B cell (primary cell): ENCODE measurements at places on chromosomes 2 and 18. TPM values are rescaled to one million over a fixed set of nuclear protein-coding genes. Genes with fewer than 3 reads are reported as not detected.

DNA sequence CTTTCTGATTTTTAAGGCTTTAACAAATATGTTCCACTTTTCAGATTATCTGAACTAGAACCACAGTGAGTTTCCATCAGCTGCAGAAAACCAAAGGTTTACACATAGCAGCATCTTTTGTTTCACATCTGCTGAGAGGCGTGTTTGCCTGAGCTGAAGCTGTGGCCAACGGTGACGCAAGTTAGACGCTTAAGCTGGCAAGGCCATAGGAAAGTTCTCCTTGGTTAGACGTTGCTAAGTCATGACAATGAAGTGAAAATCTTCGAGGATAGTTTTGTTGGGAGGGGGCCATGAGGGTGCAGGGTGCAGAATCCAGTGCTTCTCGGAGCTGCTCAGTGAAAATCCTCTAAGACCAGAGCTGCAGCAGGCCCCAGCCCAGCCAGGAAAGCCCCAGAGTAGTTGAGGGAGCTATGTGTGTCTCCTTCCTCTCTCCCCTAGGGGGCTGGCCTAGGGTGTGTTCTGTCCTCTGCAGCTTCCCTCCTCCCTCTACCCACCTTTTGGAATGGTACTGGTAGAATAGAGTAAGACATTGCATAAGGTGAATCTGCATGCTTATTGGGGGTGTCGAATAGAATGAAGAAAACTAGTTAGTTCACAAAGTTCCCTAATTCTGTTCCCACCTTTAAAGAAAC lies 105.4 kb downstream of the FHOD3 start:
- DNase-seq: no peak

DNA sequence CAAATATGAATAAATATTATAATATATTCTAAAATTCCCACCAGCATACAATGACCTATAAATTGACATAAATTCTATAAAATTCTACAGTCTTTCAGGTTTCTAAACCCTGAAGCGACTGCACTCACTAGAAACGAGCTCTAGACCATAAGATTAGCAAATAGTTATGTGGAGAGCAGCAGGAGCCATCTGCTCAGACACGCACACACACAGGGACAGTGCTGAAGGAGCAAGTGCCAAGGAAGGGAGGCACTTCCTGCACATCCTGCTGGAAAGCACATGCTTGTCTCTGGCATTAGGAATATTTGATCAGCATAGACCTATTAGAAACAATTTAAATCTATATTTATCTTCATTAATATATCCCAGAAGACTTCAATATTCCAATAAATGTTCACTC lies 713.9 kb upstream of the CDH2 start:
- no peak for DNase-seq

DNA sequence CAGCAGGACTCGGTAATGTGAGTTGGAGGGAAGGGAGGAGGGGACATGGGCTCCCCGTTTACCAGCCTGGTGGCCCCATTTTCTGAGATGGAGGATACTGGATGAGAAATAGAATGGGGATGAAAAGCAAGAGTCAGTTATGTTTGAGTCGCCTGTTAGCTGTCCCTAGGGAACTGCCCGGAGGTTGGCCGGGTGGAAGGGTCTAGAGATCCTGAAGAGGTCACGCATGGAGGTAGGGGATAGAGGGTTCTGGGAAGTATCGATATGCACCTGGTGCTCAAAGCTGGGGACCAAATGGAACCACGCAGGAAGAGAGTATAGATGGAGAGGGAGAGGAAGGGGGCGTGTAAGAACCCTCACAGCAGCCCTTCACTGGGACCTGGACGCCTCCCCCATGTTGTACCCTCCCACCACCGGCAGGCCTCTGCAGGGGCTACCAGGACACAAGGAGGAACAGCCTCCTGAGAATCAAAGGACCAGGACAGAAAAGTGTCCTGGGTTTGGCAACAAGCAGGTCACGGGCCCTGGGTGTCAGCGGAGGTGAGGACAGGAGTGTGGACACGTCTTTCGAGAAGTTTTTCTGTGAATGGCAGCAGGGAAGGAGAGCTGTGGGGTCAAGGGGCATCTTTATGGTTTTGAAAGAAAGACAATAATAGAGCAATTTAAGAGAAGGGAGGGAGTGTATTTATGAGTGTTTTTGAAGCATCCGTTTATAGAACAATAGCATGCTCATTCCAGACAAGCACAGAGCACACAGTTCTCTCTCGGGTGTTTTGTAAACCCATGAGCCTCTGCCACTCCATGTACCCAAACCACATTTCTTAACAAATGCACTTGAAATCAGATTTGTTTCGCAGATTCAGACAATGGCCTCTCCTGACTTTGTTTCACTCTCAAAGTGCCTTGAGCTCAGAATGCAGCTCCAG lies 132.2 kb downstream of the SMAD7 start:
- no peak for DNase-seq

GRCh38 chr2:62267696-62268095 lies 71.8 kb downstream of the B3GNT2 start:
- DNase-seq: no peak

DNA sequence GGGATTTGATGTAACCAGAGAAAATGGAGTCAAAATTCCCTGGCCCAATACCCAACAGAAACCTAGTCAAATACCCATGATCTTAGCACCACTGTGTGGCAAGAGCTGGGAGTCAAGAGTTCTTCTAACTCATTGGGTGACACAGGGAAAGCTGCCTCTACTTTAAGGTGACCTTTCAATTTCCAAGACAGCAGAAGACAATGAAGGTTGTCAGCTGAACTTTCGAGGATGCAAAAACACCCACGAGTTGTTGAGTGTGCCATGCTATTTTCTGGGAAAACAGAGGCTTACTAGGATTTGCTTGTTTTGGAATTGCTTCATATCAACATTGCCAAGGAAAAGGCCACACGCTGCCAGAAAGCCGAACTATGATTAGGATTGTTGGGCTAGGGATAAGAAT lies 61.6 kb upstream of the CYRIA start:
- no peak for DNase-seq

DNA sequence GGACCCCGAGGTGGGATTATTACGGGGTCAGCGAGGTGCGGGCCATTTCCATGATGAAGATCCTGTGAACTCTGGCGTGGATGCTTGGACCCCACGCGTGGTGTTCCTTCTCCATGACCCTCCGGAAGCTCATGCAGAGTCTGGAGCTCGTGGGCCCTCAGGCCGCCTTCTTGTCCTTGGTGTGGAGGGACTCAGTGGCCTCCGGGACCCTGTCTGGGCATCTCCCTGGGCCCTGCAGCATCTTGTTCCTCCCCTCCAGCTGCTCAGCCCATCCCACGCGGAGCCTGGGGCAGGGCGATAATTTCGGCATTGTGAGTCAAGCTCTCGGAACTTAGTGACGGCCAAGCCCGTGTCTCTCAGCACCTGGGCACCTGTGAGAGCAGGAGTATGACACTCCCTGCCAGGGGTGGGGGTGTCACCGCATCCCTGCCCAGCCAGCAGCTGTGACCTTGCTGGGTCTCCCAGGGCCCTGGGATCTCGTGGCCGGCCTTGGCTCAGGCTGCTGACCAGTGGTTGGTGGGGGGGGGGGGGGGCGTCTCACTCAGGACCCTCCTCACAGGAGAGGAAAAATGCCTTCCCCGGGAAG lies 24.6 kb downstream of the RTP5 start:
- no peak for DNase-seq

DNA sequence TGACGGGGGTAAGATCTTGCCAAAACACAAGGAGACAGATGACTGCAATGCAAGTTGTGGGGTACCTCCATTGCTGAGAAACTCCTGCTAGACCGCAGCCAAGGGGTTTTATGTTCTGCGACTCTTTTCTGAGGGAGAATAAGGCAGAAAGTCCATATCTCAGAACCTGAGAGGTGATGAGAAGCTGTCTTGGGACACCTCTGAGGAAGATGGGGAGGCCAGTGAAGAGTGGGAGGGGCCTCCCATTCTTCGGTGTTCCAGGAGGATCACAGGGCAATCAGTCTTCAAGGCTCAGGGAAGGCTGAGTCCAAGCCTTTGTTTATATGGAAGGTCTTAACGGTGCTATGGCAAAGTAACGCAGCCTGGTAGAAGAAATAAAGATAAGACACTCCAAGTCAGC lies 18.0 kb downstream of the CYP27A1 start:
- no peak for DNase-seq

DNA sequence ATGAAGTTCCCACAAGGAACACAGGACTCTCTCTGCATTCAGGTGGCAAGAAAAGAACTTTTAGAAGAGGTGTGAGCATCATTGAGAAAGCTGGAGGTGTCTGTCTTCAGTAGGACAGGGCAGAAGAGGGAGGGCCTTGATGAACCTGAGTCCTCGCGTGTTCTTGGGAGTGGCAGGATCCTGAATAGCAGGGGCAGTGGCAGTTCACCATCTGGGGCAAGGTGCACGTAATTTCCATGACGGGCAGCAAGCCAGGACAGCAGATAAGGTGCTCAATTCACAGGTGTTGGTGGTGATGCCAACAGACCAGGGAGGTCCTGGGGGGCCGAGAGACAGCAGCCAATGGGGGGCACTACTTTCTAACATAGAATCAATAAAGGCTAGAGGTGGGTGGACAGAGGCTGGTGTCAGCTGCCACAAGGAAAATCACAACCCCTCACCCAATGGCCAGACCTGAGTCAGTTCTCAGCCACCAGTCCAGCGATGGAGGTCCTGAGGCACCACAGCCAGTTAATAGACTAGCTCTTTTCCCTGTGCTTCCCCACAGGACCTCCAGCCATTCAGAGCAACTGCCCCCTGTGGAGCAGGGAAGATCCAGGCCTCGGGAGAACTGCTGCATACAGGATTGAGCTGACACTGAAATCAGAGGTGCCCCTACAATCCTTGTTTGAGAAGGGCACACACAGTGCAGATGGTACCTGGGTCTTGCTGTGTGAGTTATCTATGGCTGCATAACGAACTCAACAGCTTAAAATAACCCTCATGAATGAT lies 10.9 kb upstream of the HDAC4 start:
- DNase-seq: no peak

DNA sequence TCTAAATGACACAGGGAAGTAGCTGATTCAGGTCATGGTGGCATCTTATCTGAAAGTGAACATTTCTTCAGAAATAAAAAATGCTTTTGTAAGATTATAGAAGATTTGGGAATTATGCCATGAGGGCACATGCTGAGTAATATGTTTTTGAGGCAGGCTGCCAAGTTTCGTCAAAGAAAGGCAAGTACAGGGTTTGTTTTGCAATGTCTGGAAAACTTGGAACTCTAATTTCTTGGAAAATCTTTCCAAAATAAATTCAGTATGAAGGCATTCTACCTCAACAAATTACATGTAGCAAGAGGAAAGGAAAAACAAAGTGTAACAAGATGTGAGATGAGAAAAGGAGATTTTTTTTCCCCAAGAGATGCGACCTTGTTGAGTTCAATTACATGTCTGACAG lies 167.7 kb downstream of the PLCL1 start:
- DNase-seq: no peak

DNA sequence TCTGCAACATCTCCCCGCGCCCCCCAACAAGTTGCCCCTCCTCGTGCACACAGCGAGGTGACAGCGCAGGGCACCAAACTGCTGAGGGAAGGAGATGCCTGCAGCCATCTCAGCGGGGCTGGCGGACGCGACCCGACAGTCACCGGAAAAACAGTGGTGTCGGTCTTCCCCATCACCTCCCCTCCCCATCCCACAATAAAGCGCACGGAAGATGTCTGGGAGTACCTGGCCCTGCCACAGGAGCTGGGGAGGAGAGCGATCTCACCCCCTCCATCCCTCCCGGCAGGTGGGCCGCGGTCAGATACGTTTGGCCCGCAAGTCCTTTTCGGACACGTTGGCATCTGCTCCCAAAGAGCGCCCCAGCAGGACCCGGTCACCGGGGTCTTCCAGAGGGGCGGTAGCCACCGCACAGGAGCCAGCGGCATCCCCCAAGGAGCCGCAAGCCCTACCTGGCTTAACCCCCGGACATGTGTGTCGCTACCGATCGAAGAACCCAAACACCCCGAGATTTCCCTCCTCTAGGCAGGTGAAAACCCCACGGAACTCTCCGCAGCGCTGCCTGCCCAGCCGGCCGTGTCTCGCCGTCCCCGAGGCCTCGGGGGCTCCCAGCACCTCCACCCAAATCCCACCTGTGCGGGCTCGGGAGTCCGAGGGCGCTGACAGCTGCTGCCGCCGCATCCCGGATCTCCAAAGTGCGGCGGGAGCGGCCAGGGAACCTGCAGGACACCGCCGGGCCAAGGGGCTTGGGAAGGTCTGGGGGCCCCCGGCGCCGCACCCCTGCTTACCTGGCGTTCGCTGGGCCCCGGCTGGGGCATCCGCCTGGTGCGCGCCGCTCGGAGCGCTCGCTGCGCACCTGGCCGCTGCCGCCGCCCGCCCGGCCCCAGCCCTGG lies 657 bp downstream of the ATP8B1 start:
- peak; percentile 39 for DNase-seq

DNA sequence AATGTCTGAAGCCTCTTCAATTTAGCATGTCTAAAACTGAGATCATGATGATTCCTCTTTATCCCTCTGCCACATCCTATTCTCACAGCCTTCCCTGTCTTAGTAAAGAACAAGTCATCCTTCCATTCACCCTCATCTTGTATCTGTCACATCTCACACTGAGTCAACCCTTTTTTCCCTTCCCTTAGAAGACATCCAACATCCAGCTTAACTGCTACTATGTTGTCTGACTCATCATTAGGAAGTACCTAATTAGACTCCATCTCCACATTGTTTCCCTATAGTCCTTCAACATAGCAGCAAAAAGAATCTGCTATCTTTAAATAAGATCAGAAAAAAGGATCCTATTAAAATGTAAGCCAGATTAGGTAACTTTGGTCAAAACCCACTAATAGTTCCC lies 85.2 kb upstream of the GRB14 start:
- no peak for DNase-seq

The PELI1 gene
- total RNA-seq: 115 and 117 TPM in 2 replicates

The FAM124B gene
- 0.34 TPM in 1 of 2 replicates, not detected in the other for total RNA-seq

The IL36B gene
- total RNA-seq: not detected in 2 replicates

The PMS1 gene
- 43.6 and 44.2 TPM in 2 replicates for total RNA-seq

The LIPG gene
- total RNA-seq: not detected in 2 replicates

The AFG3L2 gene
- total RNA-seq: 39.2 and 40.7 TPM in 2 replicates

The CD8B gene
- 0.46 TPM in 1 of 2 replicates, not detected in the other for total RNA-seq

The FOXI3 gene
- not detected in 2 replicates for total RNA-seq

The GRHL1 gene
- total RNA-seq: 0.70 and 0.76 TPM in 2 replicates

The APCDD1 gene
- 0.46 and 1.1 TPM in 2 replicates for total RNA-seq

The DYTN gene
- total RNA-seq: not detected in 2 replicates
